ENCODE measurements at places on chromosomes 13 and 19.

- DNase-seq: no peak
Observed at GRCh38 chr19:53626486-53626885, 5.3 kb upstream of the DPRX start.

DNA sequence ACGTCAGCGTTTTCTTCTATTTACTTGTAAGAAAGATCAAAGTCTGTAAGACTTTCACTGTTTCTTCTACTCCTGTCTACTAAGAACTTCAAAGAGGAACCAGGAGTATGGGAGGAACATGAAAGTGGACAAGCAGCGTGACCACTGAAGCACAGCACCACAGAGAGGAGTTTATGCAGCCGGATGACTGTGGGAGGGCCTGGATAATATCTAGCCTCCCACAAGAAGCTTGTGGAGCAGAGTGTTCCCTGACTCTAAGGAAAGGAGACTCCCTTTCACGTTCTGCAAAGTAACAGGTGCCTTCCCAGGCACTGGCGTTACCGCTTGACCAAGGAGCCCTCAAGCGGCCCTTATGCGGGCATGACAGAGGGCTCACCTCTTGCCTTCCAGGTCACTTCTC is 83.6 kb upstream of the PDCD5 start:
- DNase-seq: no peak

- DNase-seq: no peak
Observed at GRCh38 chr19:30804751-30805150, 432.6 kb downstream of the ZNF536 start.

DNA sequence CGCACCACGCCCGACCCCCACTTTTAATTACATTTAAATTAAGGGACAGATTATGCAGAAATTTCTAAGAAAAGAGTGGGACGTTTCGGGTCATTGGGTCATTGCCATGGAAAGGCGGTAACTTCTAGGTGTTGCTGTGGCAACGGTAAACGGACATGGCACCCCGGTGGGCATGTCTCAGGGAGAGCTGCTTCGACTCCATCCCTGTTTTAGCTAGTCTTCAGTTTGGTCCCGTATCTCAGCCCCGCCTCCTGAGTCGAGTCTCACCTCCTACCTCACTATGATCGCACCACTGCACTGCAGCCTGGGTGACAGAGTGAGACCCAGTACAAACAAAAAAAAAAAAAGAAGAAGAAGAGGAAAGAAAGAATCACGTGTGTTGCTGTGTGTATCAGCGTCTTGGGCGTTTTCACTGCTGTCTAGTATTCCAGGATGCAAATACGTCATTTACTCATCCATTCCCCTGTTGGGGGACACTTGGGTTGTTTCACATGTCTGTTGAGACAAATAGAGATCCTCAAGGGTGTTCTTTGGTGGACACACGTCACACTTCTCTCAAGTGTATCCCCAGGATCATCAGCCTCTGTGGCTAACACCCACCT is 41.7 kb downstream of the CELF5 start:
- no peak for DNase-seq

GRCh38 chr13:92158346-92158745 is 759.9 kb downstream of the GPC5 start:
- DNase-seq: no peak

DNA sequence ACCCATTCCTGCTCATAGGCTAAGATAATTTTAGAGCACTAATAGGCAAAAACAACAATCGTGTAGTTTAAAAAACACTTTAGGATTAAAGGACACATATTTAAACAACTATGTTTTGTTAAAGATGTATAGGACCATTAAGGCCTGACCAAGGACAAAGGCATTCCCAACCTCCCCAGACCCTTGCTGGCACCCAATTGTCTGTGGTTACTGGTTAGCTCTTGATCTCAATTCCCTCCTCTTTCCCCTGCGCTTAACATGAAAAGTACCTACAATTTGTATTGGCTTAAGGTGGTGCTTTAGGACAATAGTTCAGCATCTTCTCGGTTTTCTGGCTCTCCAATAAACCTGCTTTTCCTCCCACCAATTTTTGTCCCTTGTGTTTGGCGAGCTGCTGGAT is 51.0 kb downstream of the TEX26 start:
- no peak for DNase-seq

GRCh38 chr19:27740396-27740795 is 1472.6 kb downstream of the UQCRFS1 start:
- no peak for DNase-seq

GRCh38 chr13:37617173-37617572 is 18.6 kb upstream of the POSTN start:
- no peak for DNase-seq

GRCh38 chr19:23523863-23524262 is 128.6 kb upstream of the ZNF91 start:
- no peak for DNase-seq

- DNase-seq: no peak
Observed at GRCh38 chr13:84659359-84659661, 777.0 kb upstream of the SLITRK1 start.

DNA sequence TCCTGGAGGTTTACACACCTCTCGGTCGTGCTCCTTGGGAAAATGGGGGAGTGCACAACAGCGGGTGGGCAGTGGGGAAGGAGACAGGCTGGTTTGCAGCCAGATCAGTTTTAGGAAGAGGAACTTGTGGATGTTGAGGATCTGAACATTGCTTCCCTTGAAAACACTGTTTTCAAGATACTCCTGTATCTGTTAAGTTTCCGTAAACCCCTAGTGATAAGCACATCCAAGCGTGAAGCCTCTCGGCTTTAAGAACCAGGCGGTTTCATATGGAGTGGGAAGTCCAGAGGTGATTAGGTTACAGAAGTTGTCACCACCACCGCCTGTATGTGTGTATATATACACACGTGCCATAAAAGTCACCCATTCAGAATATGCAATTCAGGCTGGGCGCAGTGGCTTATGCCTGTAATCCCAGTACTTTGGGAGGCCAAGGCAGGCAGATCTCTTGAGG is 47.4 kb downstream of the SIPA1L3 start:
- no peak for DNase-seq

- no peak for DNase-seq
Observed at GRCh38 chr19:2478278-2478755, 2.4 kb downstream of the GADD45B start.

DNA sequence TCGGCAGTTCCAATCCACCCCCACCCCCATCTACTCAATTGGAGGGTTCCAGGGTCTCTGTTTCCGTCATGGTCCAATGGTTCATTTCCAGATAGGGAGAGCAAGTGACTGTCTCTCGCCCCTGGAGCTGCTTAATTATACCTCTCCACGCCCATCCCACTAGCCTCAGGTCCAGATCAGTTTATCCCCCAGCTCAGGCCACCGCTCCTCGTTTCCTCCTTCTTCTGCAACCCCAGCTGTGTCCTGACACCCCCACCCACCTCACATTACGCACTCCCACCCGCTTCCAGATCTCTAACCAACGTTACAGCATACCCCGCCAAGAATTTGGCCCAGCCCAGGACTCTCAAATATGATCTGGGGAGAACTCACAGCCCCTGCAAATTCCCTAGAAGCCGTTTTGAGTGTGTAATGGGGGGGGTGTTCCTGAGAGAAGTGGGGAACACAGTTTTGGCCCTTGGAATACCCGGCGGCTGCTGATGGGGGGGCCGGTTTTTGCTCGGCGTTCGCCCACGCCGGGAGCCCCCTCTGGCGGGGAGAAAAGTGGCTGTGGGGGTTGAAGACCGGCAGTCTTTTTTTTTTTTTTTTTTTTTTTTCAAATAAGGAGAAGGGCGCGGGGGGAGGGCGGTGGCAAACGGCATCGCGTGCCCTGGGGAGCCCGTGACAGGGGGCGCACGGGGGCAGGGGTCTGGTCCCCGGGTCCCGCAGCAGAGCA is 1.7 kb upstream of the PDE4A start:
- DNase-seq: no peak

DNA sequence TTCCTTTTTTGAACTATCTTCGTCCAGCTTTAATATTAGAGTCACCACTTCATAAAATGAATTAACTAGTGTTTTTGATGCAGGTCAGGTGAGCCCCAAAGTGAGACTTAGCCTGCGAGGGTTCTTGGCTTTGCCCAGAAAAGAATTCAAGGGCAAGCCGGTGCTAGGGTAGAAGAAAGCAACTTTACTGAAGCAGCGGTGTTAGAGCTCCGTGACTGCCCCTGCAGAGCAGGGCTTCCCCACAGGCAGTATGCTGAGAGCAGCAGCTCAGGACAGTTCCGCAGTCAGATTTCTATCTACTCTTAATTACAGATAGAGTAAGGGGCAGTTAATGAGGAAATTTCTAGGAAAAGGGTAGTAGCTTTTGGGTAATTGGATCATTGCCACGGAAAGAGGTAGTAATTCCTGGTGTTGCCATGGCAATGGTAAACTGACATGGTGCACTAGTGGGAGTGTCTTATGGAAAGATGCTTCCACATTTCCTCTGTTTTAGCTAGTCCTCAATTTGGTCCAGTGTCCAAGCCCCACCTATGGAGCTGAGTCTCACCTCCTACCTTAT is 432.2 kb upstream of the ZNF507 start:
- no peak for DNase-seq

DNA sequence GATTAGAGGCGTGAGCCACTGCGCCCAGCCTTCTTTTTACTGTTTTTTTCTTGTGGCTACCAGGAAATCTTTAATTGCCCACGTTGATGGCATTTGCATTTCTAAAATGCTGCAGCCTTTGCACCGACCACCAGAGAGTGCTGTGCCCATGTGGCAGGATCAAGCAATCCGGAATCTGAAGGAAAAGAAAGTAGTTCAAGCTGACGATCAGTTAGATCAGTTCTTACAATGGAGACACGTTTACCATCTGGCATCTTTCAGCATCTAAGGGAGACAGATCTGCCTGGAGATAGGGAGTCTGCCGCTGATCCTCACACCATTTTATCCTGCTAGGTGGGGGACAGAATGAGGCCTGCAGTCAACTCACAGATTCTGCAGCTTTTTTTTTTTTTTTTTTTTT is 19.9 kb downstream of the TINCR start:
- DNase-seq: peak; percentile 48

GRCh38 chr19:33947265-33947964 is 150.7 kb downstream of the KCTD15 start:
- no peak for DNase-seq

- no peak for DNase-seq
Observed at GRCh38 chr19:55704494-55705245, 29.6 kb downstream of the EPN1 start.
